ENCODE measurements at places on chromosomes 4 and X. TPM values are rescaled to one million over a fixed set of nuclear protein-coding genes. Genes with fewer than 3 reads are reported as not detected.

SHOX gene
- total RNA-seq, result not detected

TMEM255A gene
- 0.05 TPM for total RNA-seq

FREM3 gene
- total RNA-seq, result not detected

KLKB1 gene
- total RNA-seq, result 0.15 TPM

GRCh38 chr4:25860586-25861279 lies 2.1 kb downstream of the SEL1L3 start:
- no peak for DNase-seq

DNA sequence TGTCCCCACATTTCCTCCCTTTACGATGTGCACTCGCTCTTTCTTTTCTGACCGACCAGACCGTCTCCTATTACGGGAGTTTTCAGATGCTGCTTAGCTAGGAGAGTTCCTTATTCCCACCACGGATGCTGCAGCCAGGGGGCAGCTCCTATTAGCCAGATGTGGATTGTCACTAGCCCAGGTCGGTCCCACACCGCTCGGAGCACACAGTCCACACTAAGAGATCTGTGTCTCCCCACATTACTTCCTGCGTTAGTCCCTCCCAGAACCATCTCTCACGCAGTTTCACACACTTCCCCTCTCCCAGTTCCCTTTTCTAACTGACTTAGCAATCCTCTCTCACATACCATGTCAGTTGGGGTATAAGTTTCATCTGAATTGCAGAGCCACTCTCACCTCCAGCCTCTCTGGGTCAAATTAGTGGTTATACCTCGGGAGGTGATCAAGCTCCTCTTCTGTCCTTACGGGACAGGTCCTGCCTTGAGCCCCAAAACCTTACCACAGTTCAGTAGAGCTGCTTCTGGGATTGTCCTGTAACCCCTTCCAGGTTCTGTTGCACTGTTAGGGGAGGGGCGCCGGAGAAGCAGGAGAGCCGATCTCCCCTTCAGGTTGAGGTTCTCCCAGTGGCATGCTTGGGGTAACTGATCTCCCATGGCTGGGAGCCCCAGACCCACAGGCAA lies 28.2 kb downstream of the SULT1E1 start:
- no peak for DNase-seq

- no peak for DNase-seq
Observed at GRCh38 chr4:7384003-7384928, 50.5 kb downstream of the PSAPL1 start.

All from glomerular endothelial cell (primary cell).